Tibial nerve (tissue), 4 donors: ENCODE measurements at places on chromosomes 5 and 9. TPM values are rescaled to one million over a fixed set of nuclear protein-coding genes. Genes with fewer than 3 reads are reported as not detected.
A peak's percentile ranks its signal among the peaks of the same experiment; 100 is the strongest.

NDST1 gene
- 53.2 TPM for total RNA-seq

PLCXD3 gene
- total RNA-seq = 7.9 TPM

LIX1 gene
- not detected for total RNA-seq

GADD45G gene
- total RNA-seq = 5.7 TPM

FOXD4L3 gene
- total RNA-seq = not detected

IL9 gene
- not detected for total RNA-seq

SLC23A1 gene
- total RNA-seq = not detected

NEUROG1 gene
- total RNA-seq = not detected

C5orf52 gene
- total RNA-seq = not detected

CDH10 gene
- not detected for total RNA-seq

NPM1 gene
- total RNA-seq = 438 TPM

DNA sequence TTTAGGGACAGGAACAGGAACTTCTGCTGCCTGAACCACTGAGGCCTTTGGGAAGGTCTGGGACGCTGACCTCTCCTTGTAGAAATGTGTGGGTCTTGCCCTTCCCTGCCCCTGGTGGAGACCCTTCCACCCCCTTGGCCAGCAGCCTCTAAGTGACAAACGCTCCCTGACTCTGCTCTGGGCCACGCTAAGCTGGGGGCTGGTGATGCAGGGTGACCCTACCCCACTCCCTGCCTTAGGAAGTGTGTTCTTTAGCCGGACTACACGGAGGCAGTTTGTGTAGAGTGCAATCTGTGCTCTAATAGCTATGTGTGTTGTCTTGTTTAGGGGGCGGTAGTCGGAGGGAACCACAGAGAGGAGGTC lies 123.0 kb downstream of the COL23A1 start:
- H3K4me1 ChIP-seq = peaks cover 13% of the 10 kb centered on the region
- peak; percentile 17 for DNase-seq

GRCh38 chr5:156401804-156402203 lies 74.8 kb downstream of the SGCD start:
- no peaks in the 10 kb centered on the region for H3K4me1 ChIP-seq
- no peak for DNase-seq
- H3K27me3 ChIP-seq = no peaks in the 10 kb centered on the region
- no peaks in the 10 kb centered on the region for H3K36me3 ChIP-seq
- H3K27ac ChIP-seq = no peak overlapping the region

DNA sequence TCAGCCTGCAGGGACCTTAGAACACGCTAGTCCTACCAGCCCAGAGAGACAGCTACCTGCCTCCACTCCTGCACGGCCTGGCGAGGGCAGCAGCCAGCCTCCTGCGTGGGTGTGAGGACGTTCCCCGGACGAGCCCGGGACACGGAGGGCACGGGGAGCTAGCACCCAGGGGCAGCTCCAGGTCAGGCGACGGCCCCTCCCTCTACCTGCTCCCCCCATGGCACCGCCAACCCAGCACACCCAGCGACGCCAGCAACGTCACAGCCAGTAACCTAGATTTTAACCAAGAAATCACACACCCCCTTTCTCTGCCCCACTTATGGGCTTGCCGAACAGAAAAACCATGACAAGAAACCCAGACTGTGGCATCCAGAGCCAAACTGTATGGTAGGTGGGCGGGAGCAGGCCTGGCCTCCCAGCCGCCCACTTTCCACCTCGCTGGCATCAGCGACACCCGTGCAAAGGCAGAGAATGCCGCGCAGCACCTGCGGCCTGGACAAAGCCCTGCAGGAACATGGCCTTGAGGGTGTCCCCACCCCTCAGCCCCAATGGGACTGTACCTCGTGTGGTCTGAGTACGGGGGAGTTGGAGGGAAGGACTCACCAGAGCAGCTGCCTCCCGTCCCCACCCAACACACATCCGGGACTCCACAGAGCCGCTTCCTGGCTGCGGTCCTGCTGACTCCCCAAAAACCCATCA lies 47.9 kb downstream of the NACC2 start:
- no peaks in the 10 kb centered on the region for H3K27me3 ChIP-seq
- H3K27ac ChIP-seq = no peak overlapping the region
- no peak overlapping the region for H3K4me3 ChIP-seq
- no peak for DNase-seq
- peaks cover 58% of the 10 kb centered on the region for H3K36me3 ChIP-seq
- H3K4me1 ChIP-seq = peaks cover 14% of the 10 kb centered on the region

DNA sequence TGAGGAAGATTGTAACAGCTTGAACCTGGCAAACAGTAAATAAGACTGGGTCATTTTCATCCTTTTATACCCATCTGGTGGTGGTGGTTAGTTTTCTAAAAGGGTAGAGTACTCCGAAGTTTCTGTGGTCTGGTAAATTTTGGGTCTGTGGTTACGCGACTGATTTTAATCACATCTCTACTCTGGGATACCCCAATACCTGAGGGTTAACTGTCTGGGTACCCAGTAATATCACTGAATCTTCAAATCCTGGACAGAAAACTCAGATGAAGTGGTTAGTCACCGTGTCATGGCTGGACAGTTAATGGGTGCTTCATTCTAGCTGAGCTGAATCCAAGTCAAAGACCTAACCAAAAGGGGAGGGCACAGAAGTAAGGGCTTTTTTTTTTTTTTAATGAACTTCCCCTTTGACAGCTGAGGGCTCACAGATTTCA lies 474.2 kb downstream of the GADD45G start:
- no peaks in the 10 kb centered on the region for H3K36me3 ChIP-seq
- no peaks in the 10 kb centered on the region for H3K27me3 ChIP-seq
- H3K4me3 ChIP-seq = no peak overlapping the region
- no peaks in the 10 kb centered on the region for H3K4me1 ChIP-seq
- DNase-seq = no peak
- H3K27ac ChIP-seq = no peak overlapping the region

- no peaks in the 10 kb centered on the region for H3K4me1 ChIP-seq
- no peaks in the 10 kb centered on the region for H3K27me3 ChIP-seq
- no peak overlapping the region for H3K27ac ChIP-seq
- no peak overlapping the region for H3K4me3 ChIP-seq
Observed at GRCh38 chr5:177154003-177154643, 20.6 kb downstream of the NSD1 start.

- DNase-seq = no peak
- H3K4me1 ChIP-seq = no peaks in the 10 kb centered on the region
- H3K4me3 ChIP-seq = no peak overlapping the region
- H3K27me3 ChIP-seq = no peaks in the 10 kb centered on the region
Observed at GRCh38 chr5:78726571-78726970, 78.0 kb upstream of the LHFPL2 start.

DNA sequence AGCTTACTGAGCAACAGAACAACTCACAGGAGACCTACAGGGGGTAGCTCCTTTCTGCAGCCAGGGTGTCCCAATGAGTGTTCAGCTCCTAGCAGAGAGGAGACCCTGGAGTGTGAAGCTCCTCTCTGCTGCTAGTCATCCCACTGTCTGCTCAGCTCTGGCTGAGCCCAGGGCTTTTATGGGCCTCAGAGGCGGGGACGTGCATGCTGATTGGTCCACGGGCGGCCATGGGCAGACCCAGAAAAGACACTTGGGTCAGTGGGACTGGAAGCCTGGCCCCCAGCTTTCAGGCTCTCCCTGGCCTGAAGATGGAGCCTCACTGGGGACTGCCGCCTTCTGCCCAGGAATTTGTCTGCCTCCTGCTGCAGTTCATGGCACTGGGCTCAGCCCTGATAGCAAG lies 40.6 kb downstream of the TSPAN17 start:
- no peaks in the 10 kb centered on the region for H3K27me3 ChIP-seq
- H3K36me3 ChIP-seq = no peaks in the 10 kb centered on the region
- no peak overlapping the region for H3K27ac ChIP-seq
- H3K4me3 ChIP-seq = no peak overlapping the region
- no peak for DNase-seq

GRCh38 chr9:18473652-18474279 lies at the start of gene ADAMTSL1:
ADAMTSL1 (plus strand) TSS chr9:18474153; CDS start chr9:18474233, 80 bp downstream.
- H3K36me3 ChIP-seq = no peaks in the 10 kb centered on the region
- H3K27me3 ChIP-seq = no peaks in the 10 kb centered on the region
- peak within 1 kb of the TSS; percentile 18 for H3K4me3 ChIP-seq
- no peaks in the 10 kb centered on the region for H3K4me1 ChIP-seq
- DNase-seq = peak; percentile 21
- peak within 1 kb of the TSS; percentile 76 for H3K27ac ChIP-seq

DNA sequence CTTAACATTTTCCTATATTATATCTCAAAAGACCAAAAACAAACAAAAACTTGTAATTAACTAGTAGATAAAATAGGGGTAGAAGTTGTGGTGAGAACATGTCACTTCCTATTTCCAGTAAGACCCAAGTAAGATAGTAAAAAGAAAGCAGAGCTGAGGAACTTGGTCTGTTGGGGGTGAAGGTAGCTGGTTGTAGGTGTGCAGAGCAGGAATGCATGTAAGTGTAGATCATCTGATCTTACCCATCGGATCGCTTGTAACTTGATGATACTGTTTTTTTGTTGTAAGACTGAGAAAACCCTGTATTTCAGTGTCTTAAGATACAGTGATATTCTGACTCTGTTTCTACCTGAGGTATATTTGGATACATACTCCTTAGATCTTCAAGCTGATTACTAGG lies 5.7 kb downstream of the SRP19 start:
- no peak overlapping the region for H3K27ac ChIP-seq
- peaks cover 10% of the 10 kb centered on the region for H3K4me1 ChIP-seq
- peaks cover 85% of the 10 kb centered on the region for H3K36me3 ChIP-seq
- H3K27me3 ChIP-seq = no peaks in the 10 kb centered on the region

GRCh38 chr5:35593338-35593737 lies 24.3 kb upstream of the SPEF2 start:
- H3K27ac ChIP-seq = no peak overlapping the region
- no peaks in the 10 kb centered on the region for H3K4me1 ChIP-seq
- DNase-seq = no peak
- H3K4me3 ChIP-seq = no peak overlapping the region
- no peaks in the 10 kb centered on the region for H3K36me3 ChIP-seq

- no peaks in the 10 kb centered on the region for H3K27me3 ChIP-seq
- no peak overlapping the region for H3K27ac ChIP-seq
- no peaks in the 10 kb centered on the region for H3K4me1 ChIP-seq
- DNase-seq = no peak
- H3K36me3 ChIP-seq = no peaks in the 10 kb centered on the region
Observed at GRCh38 chr5:92695123-92696003, 885.7 kb downstream of the NR2F1-AS1 start.

GRCh38 chr5:80437326-80437725 lies 29.5 kb downstream of the ZFYVE16 start:
- no peak overlapping the region for H3K4me3 ChIP-seq
- peaks cover 64% of the 10 kb centered on the region for H3K36me3 ChIP-seq
- H3K27ac ChIP-seq = no peak overlapping the region
- no peak for DNase-seq
- no peaks in the 10 kb centered on the region for H3K27me3 ChIP-seq

GRCh38 chr9:137462396-137462985 lies 3.4 kb upstream of the NSMF start:
- no peaks in the 10 kb centered on the region for H3K27me3 ChIP-seq
- no peak overlapping the region for H3K4me3 ChIP-seq
- peaks cover 34% of the 10 kb centered on the region for H3K4me1 ChIP-seq
- H3K36me3 ChIP-seq = peaks cover 41% of the 10 kb centered on the region

DNA sequence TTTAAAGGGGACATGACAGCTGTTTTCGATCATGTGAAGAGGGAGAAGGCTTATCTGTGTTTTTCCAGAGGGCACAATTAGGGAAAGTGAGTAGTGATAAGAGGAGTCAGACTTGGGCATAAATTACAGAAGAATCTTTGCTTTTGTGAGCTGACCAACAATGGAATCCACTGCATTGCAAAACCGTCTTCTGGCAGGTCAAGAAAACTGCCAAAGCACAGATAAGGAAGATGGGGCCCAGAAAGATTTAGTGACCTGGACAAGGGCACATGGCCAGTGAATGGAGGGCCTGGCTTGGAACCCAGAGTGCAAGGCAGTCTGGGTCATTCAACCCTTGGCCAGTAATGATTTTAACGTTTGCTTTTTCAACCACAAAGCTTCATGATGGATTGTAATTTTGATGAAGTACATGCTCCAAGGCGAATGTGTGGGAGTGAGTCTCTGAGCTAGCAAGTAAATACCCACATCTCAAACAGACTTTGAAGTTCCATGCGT lies 153.2 kb upstream of the MAST4 start:
- no peaks in the 10 kb centered on the region for H3K36me3 ChIP-seq
- no peak overlapping the region for H3K4me3 ChIP-seq
- DNase-seq = no peak

DNA sequence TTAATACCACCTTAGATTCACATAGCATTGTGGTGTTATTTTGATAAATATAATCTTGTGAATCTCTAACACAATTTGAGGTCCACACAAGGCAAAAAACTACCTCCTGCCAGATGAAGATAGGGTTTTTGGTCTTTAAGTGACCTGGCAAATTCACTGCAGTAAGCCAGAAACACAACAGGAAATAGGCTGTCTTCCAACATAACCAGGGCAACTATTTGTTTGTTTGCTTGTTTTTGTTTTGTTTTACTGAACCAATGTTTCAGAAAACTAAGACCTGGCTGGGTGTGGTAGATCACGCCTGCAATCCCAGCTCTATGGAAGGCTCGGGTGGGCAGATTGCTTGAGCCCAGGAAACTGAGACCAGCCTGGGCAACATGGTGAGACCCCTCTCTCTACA lies 95.5 kb downstream of the USP20 start:
- H3K36me3 ChIP-seq = no peaks in the 10 kb centered on the region
- peak overlapping the region; percentile 86 for H3K27ac ChIP-seq
- no peak overlapping the region for H3K4me3 ChIP-seq
- H3K4me1 ChIP-seq = no peaks in the 10 kb centered on the region
- H3K27me3 ChIP-seq = no peaks in the 10 kb centered on the region
- no peak for DNase-seq

- H3K36me3 ChIP-seq = no peaks in the 10 kb centered on the region
- DNase-seq = no peak
- H3K4me3 ChIP-seq = no peak overlapping the region
- H3K4me1 ChIP-seq = peaks cover 26% of the 10 kb centered on the region
- H3K27ac ChIP-seq = no peak overlapping the region
Observed at GRCh38 chr5:131615957-131616356, 19.1 kb downstream of the RAPGEF6 start.

DNA sequence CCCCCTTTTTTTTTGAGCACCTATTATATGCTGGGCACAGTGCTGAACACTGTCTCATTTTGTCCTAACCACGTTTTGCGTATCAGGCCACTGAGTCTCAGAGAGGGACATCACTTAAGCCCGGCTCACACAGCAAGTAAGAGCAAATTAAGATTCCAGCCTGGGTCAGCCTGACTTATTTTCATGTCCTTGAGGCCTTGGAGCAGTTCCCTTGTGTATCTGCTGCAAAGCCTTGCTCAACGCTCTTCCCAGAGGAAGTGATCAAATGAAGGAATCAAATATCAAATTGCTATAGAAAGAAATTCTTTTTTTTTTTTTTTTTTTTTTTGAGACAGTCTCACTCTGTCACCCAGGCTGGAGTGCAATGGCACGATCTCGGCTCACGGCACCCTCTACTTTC lies 30.7 kb downstream of the ERGIC1 start:
- peaks cover 8% of the 10 kb centered on the region for H3K4me1 ChIP-seq
- no peak overlapping the region for H3K4me3 ChIP-seq
- no peaks in the 10 kb centered on the region for H3K27me3 ChIP-seq
- no peaks in the 10 kb centered on the region for H3K36me3 ChIP-seq
- no peak overlapping the region for H3K27ac ChIP-seq
- DNase-seq = no peak

DNA sequence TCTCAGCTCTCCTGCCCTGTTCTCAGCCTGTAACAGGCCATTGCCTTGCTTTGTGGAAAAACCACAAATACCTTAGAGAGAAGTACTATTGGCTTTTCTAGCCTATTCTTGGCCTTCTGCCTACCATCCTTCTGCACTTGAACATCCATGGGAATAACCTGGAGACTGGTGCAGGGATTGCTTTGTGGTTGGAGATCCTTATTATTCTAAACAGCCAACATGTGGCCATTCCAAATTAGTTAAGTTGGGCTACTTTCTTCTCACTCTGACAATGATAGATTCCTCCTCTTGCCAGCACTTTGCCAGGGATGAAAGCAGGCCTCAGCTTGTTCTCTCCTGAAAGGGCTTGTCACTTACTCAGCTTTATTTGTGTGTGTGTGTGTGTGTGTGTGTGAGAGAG lies 240.4 kb downstream of the GLIS3 start:
- no peak overlapping the region for H3K27ac ChIP-seq
- no peak for DNase-seq
- no peaks in the 10 kb centered on the region for H3K4me1 ChIP-seq
- no peaks in the 10 kb centered on the region for H3K36me3 ChIP-seq
